ENCODE measurements at places on chromosomes 2 and 18.

GRCh38 chr2:100683231-100683630 lies 120.4 kb downstream of the PDCL3 start:
- DNase-seq: no peak

GRCh38 chr18:3710712-3711301 lies 260.8 kb downstream of the TGIF1 start:
- DNase-seq: no peak

DNA sequence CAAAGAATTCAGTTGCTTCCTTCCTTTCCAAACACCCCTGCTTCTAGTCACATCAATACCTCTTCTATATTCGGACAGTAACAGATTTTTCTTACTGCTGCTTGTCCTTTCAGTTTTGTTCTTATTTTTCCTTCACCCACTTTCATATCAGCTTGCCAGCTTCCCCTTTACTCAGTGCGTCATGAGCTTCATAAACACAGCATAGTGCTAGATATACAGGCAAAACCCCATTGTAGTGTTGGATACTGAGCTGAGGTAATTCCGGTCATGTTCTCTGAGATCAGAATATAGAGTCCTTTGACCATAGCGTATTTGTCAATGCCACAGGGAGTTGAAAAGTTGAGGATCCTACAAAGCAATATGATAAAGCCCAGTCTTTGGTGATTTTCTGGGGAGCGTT lies 2.4 kb downstream of the FARP2 start:
- DNase-seq: no peak

DNA sequence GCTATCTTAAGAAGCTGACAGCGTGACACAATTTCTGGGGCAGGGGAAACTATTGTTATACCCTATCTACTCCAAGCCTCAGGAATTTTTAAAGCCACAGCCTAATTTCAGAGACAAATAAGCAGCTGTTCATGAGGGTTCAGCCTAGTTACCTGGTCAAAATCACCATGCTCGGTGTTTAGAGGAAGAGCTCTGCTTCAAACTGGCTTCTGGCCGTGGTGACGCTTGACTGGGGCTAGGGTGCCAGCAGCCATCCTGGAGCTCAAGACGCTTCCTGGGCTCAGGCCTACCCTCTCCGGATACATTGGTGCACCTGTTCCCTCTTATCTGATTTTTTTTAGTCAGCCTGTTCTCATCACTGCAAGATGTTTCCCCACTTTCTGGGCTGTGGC lies 41.7 kb downstream of the FRZB start:
- no peak for DNase-seq

- DNase-seq: no peak
Observed at GRCh38 chr2:113126845-113127645, at the start of gene IL1RN. IL1RN (plus strand) TSS chr2:113127598; CDS start chr2:113127625, 27 bp downstream.

DNA sequence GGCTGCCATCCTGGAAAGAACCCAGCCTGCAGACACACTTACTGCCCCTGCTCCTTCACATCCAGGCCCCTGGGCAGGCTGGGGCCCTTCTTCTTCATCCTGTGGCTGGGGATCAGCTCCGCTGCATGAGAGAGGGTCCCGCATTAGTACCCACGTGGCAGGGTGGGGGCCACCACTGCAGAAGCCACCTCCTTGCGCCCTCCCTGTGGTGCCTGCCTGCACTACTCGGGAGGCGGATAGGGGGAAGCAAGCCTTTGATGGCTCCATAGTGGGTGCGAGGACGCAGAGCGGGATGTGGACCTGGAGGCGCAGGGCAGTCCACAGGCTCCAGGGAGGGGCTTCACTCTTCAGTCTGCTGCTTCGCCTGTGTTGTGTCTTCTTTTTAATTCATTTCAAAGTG lies 46.7 kb downstream of the GPC1 start:
- no peak for DNase-seq

GRCh38 chr2:199552141-199552540 lies 94.4 kb upstream of the SATB2 start:
- DNase-seq: no peak

GRCh38 chr2:131105950-131106801 lies 1.0 kb downstream of the PLEKHB2 start:
- no peak for DNase-seq

DNA sequence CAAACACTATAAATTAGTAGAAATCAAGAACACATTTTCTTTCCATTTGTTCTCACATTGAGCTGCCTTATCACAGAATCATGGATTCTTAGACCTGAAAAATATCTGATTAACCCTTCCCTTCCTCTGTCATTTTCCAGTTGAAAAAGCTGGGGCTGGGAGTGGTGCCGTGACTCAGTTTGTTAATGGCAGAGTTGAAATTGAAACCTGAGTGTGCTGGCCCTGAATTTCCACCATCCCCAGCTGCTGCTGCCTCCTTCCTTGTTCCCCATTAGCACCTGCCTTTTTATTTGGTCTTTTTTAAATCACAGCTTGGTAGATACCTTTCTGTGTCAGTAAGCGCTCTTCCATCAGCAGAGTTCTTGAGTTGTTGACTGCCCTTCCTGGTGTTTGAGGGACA lies 10.6 kb downstream of the FARP2 start:
- no peak for DNase-seq

- no peak for DNase-seq
Observed at GRCh38 chr2:57891086-57891712, 155.4 kb upstream of the VRK2 start.

GRCh38 chr2:26623541-26624495 lies 17.3 kb downstream of the CIB4 start:
- DNase-seq: no peak

GRCh38 chr2:121689356-121689755 lies 40.1 kb upstream of the CLASP1 start:
- DNase-seq: no peak

GRCh38 chr2:72924353-72925240 lies 7.3 kb downstream of the EMX1 start:
- DNase-seq: no peak

DNA sequence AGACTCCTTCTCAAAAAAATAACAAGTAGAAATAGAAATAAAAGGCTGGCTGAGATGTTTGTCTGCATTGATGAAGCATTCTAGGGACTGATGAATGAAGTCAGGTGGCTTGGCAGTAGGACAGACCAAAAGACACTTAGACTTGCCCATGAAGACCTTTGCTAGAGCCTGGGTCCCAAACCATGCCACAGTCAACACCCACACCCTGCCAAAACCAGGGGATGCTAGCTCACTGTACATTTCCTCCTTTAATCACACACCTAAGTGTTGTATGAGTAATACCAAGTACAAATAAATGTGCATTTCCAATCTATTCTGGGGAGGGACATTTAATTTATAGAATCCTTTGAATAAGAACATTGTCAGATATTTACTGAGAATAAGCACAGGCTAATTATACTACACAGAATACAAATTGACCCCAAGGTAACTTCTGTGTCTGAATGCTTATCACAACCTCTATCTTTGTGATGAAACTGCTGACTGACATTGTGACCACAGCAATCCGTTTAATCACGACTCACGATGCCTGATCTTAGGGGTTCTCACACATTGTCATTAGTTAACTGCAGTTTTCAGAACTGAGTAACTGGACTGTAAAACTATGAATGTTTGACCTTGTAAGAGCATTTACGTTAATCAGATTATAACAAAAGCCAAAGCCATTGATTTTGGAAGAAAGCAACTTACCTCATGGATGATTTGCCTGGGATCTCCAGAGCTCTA lies 10.5 kb upstream of the NOL10 start:
- no peak for DNase-seq

- no peak for DNase-seq
Observed at GRCh38 chr2:206011018-206011614, 74.9 kb downstream of the INO80D start.

GRCh38 chr18:59675346-59675745 lies 21.9 kb downstream of the CCBE1 start:
- DNase-seq: no peak

GRCh38 chr2:16908656-16909055 lies 243.0 kb upstream of the CYRIA start:
- no peak for DNase-seq

DNA sequence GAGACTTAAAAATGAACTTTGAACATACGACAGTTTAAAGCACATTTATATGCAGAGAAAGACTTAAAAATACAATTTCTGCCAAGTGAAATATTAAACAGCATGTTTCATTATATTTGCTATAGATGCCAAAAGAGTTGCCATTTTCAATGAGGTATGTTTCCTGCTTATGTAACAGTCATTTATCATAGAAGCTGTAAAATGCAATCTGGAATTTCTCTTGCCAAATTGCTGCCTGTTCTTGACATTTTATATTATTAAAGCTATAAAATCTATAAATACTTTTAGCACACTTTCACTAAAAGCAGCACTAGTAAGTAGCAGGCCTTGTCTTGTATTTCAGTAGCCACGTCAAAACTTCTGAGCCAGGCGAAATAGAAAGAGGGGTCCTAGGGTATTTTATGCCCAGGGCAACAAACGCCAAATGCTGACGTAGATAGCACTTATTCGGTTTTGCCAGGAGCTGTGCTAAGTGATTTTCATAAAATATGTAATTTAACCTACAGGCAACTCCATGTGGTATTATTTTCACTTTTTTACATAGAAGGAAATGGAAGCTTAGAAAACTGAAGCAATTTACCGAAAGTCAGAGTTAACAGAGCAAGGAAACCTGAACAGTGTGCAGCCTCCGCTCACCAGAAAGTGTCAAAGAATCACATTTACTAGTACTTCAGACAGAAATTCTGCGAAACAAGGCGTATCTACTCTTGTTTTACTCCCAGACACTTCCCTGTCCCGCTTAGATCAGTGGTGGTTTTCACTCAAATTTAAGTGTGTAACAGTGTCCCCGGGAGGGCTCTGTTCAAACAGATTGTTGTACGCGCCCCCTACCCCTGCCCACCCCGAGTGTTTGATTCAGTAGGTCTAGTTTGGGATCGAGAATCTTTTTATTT lies 1.2 kb upstream of the CYP20A1 start:
- no peak for DNase-seq

- no peak for DNase-seq
Observed at GRCh38 chr2:72806280-72806945, 19.4 kb downstream of the EXOC6B start.

- DNase-seq: no peak
Observed at GRCh38 chr18:9941103-9941502, 27.3 kb downstream of the VAPA start.

GRCh38 chr2:46025081-46025480 lies 272.1 kb upstream of the EPAS1 start:
- DNase-seq: no peak

GRCh38 chr18:58532972-58533371 lies 95.9 kb downstream of the ALPK2 start:
- no peak for DNase-seq

GRCh38 chr18:78494204-78495085 lies 485.2 kb upstream of the SALL3 start:
- DNase-seq: no peak

DNA sequence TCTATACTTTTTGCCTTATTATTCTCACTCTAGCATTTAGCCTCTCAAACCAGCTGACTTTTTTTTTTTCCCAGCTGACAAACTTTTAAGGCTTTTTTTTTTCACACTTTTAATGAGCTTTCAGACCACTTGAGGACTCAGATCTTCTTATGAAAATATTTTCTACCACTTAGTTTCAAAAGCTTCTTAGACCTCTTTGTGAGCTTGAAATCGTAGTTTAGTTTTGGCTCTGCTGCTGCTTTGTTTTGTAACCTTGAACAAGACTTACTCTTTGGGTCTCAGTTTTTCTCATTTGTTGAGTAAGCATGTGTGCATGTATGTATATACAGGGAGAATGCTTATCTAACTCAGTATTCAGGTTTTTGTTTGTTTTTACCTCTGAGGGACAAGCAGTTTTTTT lies 3.5 kb downstream of the NBEAL1 start:
- DNase-seq: no peak

DNA sequence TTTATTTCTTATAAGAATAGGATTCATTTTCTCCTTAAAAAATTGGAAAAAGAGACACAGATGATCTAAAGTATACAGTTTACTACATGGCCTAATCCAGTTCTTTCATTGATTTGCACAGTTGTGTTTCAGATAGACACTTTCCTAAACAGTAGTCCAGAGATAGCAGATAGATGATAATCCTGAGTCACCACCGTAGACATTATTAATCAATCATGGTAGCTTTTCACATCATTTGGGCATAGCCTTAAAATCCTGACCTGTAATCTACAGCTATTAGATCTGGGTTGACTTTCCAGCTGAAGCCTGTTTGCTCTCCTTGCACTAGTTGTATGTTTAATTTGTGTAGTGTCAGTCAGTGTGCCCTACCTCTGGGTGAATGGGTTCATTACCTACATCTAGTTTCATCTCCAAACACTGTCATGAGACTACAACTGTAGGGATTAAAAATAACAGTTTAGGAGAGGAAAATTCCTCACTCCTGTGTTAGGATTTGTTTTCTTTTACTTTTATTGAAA lies 14.1 kb downstream of the C18orf63 start:
- no peak for DNase-seq

GRCh38 chr2:39684464-39684863 lies 18.7 kb downstream of the TMEM178A start:
- no peak for DNase-seq

- DNase-seq: no peak
Observed at GRCh38 chr18:877238-877637, 27.4 kb upstream of the ADCYAP1 start.

GRCh38 chr2:52879561-52879960 lies 888.0 kb upstream of the CHAC2 start:
- DNase-seq: no peak

- no peak for DNase-seq
Observed at GRCh38 chr18:48831802-48832201, 119.0 kb downstream of the SMAD7 start.

DNA sequence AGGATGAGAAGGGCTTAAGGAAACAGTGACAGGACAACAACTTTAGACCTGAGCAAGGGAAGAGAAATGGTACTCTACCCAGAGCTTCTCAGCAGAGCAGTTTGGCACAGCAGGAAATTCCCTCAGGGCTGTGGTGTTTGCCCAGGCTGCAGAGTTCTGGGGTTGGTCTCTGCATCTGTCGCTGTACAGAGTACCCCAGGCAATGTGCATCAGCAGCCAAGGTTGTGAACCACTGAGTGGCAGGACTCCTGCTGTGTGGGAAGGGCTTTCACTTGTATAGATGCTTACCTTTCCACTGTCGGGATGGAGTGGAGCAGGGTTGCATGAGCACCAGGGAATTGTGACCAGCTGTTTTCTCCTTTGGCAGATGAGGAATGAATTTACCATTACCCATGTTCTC lies 21.2 kb downstream of the STAMBP start:
- DNase-seq: no peak

DNA sequence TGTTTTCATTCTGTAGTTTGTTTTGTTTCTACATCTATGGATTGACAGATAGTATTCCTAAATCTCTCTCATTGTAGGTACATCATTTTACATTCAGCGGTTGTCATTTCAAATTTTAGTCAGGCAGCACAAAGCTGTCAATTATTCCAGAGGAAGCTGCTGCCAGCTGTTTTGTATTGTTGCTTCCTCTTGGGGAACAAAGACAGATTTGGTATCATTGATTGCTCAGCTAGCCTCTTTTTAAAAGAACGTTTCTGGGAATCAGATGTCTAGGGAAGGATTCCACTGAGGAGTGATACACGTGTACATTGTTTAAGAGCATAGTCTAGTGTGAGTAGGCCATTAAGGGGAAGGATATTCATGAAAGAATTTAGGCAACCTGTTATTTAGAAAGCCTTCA lies 145.8 kb downstream of the AGPS start:
- DNase-seq: no peak
